Natural killer cell (primary cell): ENCODE measurements at places on chromosomes 5 and 9. TPM values are rescaled to one million over a fixed set of nuclear protein-coding genes. Genes with fewer than 3 reads are reported as not detected.

DNA sequence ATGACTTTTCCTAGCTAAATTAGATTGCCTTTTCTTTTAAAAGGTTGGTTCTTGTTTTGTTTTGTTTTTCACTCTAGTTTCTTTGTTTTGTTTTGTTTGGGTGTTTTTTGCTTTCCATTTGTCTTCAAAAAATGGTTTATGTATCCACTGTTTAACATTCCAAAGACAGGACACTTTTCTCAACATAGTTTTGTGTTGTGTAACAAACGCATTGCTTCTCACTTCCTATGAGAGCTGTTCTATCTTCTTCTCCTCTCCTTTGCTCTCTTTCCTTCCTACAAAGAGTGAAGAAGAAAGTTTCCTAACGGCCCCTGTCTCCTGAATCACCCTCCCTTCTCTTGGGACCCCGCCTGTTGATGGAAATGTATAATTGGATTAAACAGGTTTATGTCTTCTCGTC, 539.7 kb downstream of the ACTL7B start:
- DNase-seq = no peak

ANKRD34B gene
- not detected for total RNA-seq

GRCh38 chr5:150034662-150035061, 34.1 kb downstream of the HMGXB3 start:
- DNase-seq = no peak

DNA sequence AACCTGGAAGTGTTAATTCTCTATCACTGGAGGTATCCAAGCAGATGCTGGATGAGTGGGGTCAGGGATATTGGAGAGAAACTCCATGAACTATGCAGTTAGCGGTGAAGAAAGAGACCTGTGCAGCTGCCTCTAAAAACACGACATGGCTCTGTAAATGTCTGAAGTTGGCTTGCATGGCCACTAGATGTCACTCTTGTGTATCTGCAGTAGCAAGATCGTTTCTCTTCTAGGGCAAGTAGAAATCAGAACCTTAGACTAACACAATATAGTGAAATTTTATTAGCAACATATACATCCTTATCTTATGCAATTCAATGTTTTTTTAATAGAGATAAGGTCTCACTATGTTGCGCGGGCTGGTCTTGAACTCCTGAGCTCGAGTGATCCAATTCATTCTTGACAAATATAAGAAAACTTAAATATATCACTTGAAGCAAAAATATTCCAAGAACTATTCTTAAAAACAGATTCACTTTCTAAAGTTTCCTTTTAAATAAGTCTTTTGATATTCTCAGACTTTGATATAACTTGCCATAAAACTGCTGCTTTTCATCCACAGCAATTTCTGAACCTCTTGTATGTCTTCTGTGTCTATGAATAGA, 2.9 kb downstream of the OR2S2 start:
- DNase-seq = peak; percentile 84

DNA sequence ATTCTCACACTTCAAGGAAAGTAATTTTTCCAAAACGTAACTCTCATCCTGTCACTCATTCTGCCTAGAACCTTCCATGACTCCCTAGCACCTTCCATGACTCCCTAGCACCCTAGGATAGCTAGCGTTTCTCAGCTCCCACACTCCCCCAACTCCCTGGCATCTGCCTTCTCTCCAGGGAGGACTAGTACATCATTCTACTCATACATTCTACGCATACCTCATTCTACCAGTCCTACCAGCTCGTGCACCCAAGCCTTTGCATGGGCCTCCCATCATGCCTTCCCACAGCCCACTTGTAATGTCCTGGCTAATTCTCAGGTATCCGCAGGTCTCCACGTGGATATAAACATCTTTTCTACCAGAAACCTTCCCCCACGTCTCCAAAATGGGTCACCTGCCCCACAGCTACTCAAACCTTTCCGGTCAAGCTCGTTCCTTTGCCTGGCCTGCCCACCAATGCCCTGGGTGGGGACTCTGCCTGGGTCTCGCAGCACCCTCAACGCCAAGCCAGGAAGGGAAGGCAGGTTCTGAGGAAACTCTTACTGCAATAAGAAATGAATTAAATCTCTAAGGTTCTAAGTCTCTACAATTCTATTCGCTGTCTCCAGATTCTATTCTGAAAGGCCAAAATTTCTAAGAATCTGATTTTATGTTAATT, 930 bp downstream of the ANKS6 start:
- DNase-seq = no peak

GRCh38 chr9:127187231-127187956, 65.0 kb upstream of the ANGPTL2 start:
- DNase-seq = no peak
